ENCODE measurements at places on chromosomes 5 and 9.

DNA sequence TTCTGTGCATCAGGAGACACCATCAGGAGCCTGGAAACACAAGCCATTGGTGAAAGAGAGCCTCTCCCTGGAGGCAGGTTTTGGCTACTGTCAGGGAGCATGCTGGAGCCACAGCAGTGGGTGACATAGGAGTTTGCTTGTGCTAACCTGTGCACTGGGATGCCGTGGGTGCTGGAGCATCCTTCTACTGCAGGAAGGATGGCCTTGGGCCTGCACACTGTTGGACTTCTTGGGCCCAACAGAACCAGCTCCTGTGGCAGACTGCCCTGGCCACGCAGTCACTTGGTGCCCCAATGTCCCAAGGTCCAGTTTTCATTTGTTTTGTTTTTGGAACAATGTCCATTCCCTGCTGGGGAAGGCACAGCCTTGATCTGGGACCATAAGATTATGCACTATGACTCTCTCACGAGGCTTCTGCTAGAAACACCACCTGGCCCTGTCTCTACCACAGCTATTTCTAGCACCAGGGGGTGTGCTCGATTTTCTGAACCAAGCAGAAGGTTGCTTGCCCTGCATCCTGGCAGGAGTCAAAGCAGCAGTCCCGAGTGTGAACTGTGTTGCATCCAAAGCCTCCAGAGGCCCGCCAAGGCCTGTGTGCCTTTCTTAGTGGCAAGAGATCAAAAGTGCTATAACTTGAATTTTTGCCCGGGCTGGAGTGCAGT is 5.5 kb upstream of the LTC4S start:
- no peak for DNase-seq

GRCh38 chr5:88948746-88949600 is 66.0 kb upstream of the MEF2C start:
- DNase-seq: no peak

DNA sequence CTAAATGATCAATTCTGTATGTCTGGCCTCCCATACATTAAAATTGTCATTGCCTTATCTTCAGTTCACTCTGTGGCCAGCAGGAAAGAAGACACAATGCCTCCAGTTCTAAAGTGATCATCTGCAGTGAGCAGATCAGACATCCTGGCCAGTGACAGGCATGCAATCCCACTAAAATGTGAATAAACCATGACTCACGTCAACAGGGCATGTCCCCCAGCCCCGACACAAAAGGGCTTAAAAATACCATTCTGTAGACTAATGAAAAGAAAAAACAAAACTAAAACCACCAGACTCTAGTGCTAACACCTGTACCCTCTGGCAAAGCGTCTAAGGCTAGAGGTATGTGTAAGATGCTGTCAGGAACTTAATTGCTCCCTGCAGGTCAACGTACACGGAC is 38.5 kb downstream of the DDX31 start:
- no peak for DNase-seq

DNA sequence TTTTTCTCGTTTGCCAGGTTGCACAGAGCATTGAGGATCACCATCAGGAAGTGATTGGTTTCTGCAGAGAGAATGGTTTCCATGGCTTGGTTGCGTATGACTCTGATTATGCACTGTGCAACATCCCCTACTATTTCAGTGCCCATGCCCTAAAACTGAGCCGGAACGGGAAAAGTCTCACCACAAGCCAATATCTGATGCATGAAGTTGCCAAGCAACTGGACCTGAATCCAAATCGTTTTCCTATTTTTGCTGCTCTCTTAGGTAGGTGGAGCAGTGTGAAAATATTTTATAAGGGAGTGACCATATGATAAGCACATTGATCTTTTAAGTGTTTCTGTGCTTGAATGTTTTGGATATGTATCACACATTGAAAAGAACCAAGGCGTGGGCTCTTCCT is 17.7 kb upstream of the FAM120AOS start:
- DNase-seq: no peak

GRCh38 chr5:112625689-112626438 is 111.8 kb upstream of the APC start:
- DNase-seq: no peak

- no peak for DNase-seq
These were observed 39.0 kb upstream of the DMXL1 start for GRCh38 chr5:119031905-119032304.

DNA sequence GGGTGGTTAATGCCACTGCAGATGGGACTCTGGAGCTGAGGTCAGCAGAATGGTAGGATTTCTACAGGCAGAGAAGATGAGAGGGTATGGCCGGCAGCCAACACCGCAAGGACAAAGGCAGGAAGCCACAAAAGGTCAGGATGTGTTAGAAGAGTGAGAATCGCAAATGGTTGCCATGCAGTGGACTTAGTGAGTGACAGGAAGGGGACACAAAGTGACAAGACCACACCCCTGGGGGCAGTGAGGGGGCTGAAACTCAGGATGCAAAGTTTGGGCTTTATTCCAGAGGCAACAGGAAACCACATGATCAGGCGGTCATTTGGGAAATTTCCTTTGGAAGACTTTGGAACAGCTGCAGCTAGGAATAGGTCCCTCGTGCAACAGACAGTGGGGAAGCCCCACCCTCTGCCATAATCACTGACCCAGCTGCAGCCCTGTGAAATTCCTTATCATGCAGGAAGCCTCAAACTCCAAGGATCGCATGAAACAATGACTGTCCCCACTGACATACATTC is 14.2 kb upstream of the CCDC180 start:
- DNase-seq: no peak

- no peak for DNase-seq
These were observed 48.4 kb downstream of the ACTBL2 start for GRCh38 chr5:57434227-57434640.

GRCh38 chr5:148729182-148729581 is 74.9 kb upstream of the HTR4 start:
- DNase-seq: no peak
